ENCODE measurements at places on chromosomes 7 and 10. TPM values are rescaled to one million over a fixed set of nuclear protein-coding genes. Genes with fewer than 3 reads are reported as not detected.

LRRC18 gene
- total RNA-seq: not detected

GRCh38 chr7:117766913-117767312 lies 106.3 kb downstream of the CTTNBP2 start:
- no peak for DNase-seq

DNA sequence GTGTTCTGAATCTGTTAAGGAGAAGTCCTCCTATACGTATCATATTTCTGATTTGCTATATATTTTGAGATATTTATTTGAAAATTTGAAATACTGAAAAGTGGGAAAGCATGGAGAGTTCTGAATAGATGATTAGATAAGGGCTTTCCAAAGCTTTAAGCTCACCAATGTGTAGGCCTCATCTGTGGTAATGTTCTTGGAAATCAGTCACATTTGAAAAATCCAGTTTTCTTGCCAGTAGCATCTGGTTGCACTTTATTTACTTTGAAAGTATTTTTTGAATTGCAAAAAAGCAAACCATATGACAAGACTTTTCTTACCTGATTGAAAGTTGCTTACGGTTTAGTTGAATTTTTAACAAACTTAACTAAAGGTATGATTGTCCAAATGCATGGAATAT lies 21.7 kb downstream of the ADD3 start:
- no peak for DNase-seq

DNA sequence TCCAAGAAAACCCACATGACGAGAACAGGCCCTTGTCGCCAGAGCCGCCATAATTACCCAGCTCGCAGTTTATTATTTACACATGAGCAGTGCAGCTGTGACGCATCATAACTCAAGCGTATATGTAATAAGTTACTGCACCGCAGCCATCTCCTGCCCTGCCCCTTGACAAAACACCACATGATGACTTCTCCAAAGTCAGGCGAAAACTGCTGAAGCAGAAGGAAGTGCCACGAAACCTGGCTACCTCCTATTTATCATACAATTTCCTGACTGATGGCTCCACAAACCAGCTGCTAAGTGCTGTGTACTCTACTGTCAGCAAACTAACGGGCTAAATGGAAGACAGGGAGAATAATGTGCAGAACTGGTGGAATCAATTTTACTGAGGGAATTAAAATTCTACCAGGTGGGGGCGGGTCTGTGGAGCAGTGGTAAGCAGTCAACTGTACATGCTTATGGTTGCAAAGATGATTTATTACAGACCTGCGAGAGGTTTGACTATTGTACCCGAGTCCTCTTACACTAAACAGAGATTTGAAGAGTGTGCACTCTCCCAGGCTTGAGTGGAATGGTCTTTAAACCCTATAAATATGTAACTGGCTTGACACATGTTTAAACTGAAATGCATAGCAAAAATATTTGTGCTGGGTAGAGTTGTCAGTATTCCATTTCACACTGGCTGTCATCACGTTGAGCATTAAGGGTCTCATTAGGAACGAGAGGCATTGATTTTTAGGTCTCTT lies 156.0 kb downstream of the GLI3 start:
- DNase-seq: no peak

SUN3 gene
- not detected for total RNA-seq

DNA sequence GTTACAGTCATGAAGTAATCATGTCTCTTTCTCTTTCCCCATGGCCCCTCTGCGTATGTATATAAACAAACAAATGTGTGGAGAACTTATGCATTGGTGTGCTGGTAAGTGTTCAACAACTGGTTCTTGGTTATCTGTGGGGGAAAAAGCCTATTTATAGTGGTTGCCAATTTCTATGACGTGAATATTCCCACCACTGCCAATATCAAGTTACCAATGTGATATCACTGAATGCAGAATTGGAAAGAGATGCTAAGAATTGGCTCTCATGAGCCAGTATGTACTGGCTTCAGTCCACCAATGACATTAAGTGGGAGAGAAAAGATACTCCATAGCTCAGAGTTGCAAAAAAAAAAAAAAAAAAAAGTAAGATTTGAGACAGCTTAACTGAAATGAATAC lies 399.7 kb downstream of the REEP3 start:
- no peak for DNase-seq

CARD11 gene
- total RNA-seq: 129 TPM

H2BK1 gene
- total RNA-seq: 3.1 TPM

All from B cell (primary cell).